ENCODE measurements at places on chromosomes 6 and 20. TPM values are rescaled to one million over a fixed set of nuclear protein-coding genes. Genes with fewer than 3 reads are reported as not detected.

LY6G5C gene
- 5.0 TPM for total RNA-seq

DNA sequence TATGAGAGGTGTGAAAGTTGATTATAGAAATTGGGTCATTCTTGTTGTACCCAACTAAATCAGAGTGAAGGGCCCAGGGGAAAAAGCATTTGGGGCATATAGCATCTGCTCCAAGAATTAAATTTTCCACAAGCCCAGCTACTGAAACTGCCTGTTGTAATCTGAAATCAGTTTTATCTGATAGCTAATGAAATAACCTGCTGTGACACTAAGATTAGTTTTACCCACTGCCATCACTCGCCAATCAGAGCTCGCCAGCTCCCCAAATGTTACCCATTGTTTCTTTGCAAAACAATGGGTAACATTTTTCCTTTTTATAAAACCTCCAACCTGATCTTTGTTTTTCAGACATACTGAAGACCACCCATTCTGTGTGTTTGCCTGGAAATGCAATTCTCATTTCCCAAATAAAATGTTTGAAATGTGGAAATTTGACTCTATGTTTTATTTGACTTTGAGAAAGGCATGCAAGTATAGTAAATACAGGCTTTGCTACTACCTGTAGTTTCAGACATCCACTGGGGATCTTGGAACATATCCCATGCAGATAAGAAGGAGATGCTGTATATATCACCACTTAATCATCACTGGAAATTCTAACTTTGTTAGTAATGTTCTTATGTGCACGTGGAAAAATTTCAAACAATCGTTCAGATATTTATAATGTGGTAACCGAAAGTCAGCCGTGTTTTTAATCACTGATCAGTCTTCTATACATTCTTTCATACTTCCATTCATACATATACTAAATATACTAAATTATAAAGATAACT, 6.3 kb upstream of the AHI1 start:
- no peak for DNase-seq

- no peak for DNase-seq
Observed at GRCh38 chr6:143531720-143532499, 20.4 kb upstream of the FUCA2 start.

GRCh38 chr20:55784036-55784435, 221.3 kb downstream of the CBLN4 start:
- DNase-seq = no peak

DNA sequence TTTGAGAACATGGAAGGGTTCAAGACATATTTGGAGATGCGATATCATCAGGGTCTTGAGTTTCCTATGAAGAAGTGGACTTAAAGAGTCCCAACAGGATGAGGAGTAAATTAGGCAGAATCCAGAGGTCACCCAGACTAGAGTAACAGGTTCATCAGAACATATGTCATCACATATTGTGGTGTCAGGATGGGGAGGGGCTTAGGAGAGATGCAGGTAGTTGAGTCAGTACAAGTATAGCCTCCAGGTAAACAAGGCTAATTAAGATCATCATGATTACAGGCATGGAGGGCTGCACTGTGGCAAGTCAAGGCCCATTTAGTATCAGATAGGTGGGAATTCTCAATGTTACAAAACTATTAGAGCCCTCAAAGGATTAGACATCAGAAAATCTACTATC, 90.1 kb upstream of the PAK5 start:
- DNase-seq = no peak

DNA sequence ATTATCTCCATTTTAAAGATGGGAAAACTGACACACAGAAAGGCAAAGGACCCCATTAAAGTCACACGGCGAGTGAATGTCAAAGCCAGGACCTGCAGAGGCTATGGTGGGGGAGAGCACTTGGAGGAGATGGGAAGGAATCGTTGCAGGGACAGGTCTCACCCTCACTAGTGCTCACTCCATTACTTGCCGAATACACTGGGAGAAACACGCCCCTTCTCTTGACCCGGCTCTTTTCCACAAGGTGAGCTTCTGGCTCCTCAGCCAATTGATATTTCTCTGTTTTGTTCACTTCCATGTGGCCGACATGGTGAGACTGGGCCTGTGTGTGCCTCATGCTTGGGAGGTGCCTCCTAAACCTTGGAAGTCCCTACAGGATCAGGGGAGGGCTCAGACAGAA, 117.8 kb upstream of the KCNG1 start:
- no peak for DNase-seq

- no peak for DNase-seq
Observed at GRCh38 chr6:4010689-4011090, 68.2 kb downstream of the FAM217A start.

GRCh38 chr6:106442395-106442794, 81.9 kb downstream of the CRYBG1 start:
- no peak for DNase-seq

DNA sequence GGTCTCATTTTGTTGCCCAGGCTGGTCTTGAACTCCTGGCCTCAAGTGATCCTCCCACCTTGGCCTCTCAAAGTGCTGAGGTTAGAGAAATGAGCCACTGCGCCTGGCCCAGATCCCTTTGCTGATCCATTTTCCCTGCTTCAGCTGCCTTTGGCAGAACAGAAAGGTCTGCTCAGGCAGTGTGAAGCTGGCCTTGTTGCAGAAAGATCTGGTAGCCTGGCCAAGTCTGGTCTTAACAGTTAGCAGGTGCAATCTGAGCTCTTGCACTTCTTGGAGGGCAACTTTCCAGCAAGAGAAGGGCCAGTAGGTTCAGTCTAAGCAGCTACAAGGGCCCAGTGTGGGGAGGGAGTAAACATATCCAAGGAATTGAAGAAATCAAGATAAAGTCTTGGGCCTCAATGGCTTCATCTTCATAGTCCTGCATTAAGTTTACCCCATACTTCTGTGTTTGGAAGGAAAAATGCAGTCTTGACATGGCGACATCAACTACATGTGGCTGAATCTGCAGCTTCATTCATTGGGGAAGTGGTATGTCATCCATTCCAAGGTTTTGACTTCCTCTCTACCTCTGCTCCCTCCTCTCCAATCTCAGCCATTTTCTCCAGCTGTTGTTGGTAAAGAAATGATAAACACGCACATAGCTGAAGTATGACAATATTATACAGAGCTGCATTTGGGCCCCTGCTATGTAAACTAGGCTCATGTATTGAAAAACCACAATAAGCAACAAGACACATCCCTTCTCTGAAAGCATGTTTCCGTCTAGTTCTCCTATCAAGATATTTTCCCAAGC, 39.0 kb upstream of the NEDD9 start:
- DNase-seq = no peak

DNA sequence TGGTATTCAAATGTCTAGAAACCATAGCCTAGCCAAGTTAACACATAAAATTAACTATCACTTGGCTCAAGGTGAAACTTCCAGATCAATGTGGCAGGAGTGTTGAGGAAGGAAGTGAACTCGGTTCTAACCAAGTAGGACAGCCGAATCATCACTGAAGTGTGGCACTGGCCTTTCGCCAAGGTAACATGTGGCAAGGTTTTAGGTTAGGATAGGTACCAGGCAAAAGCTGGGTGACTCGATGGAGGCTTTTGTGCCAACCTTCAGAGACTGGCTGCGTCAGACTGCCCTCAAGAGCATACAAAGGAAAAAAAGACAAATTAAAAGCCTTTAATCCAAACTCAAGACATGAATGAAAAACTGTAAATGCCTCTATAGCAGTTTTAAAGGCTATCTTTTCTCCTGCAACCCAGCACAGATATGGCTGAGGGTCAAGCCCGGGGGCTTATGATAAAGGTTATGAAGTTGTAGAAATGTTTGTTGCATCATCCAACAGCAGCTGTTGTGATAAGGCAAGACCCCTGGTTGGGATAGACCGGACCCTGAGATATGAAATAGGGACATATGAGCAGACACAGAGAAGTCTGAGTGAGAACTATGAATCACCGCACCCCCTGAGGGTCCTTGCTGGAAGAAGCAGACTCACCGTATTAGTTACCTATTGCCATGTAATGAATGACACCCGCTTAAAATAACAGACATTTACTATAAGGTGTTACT, 11.9 kb downstream of the PSMB9 start:
- no peak for DNase-seq

DNA sequence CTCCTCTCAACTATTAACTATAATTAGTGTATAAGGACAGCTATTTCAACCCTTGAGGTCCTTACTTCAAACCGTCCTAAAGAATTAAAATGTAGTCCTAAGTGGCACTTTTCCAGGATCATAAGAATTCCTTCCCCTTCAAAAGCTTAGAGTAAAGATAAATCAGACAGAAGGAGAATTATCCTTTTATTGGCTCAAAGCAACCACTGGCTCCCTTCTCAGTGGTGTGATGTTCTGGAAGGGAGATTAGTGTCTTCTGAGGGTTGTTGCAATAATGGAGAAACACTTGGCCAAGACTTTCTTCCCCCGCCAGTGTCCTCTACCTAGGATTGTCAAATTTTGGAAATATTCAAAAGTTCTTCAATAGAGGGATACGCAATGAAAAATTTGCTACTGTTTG, 89.1 kb upstream of the PLEKHG1 start:
- no peak for DNase-seq

- no peak for DNase-seq
Observed at GRCh38 chr6:69624944-69625343, 171.9 kb downstream of the LMBRD1 start.

SLC16A10 gene
- not detected for total RNA-seq

SAMD5 gene
- total RNA-seq = 18.6 TPM
